ENCODE measurements at places on chromosomes 1 and 21.

- DNase-seq: no peak
These were observed 50.9 kb downstream of the PCNT start for GRCh38 chr21:46374761-46375389.

- DNase-seq: no peak
These were observed 219.4 kb downstream of the SLC35F3 start for GRCh38 chr1:234123867-234124266.

DNA sequence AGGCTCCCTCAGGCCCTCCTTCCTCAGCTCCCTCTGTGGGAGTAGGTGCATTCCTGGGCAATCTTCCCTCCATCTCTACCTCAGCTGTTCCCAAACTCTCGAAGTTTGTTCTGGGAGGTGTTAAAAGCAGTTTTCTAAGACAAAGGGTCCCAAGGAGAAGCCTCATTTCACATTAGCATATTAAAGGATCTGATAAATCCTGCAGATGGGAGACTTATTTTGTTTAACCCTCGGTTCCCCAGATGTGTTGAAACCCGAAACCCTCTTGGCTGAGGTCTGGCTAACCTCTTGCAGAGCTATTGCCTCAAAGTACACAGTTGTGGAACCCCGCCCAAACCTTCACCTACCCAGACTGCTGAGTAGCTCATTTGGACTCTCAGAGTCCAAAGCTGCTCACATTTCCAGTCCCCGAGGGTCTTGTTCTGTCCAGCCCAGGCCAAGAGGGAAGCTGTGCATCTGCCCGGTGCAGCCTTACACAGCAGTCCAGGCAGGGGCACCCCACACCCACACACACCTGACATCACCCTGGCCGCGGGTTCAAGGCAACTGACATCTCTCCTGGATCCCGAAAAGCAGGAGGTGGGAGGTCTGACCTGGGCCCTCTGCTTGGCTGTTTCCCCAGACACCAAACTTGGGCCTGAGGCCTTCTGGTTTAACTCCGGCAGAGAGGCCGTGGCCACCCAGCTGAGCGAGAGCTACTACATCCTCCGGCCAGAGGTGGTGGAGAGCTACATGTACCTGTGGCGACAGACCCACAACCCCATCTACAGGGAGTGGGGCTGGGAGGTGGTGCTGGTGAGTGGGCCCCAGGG is 19.5 kb upstream of the SELENON start:
- DNase-seq: no peak

GRCh38 chr1:115134850-115135480 is 45.7 kb upstream of the TSPAN2 start:
- no peak for DNase-seq

GRCh38 chr1:20102875-20103274 is 16.5 kb downstream of the PLA2G2D start:
- no peak for DNase-seq

DNA sequence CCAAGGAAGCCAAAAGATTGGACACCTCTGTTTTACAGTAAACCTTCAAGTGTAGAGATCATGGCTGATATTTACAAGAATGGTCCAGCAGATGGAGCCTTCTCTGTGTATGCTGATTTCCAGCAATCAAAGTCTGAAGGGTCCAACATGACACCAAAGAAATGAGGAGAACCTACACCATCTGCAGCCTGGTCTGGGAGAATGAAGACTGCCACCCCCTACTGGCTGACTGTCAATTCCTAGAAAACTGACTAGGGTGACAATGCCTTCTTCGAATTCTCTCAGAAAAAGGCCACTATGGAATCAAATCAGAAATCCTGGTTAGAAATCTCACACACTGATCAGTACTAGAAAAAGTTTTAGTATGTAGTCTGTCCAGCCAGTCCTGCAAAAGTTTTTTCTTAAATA is 83.3 kb downstream of the CDC42BPA start:
- no peak for DNase-seq

- no peak for DNase-seq
These were observed 213.0 kb upstream of the CACYBP start for GRCh38 chr1:174786760-174787159.

DNA sequence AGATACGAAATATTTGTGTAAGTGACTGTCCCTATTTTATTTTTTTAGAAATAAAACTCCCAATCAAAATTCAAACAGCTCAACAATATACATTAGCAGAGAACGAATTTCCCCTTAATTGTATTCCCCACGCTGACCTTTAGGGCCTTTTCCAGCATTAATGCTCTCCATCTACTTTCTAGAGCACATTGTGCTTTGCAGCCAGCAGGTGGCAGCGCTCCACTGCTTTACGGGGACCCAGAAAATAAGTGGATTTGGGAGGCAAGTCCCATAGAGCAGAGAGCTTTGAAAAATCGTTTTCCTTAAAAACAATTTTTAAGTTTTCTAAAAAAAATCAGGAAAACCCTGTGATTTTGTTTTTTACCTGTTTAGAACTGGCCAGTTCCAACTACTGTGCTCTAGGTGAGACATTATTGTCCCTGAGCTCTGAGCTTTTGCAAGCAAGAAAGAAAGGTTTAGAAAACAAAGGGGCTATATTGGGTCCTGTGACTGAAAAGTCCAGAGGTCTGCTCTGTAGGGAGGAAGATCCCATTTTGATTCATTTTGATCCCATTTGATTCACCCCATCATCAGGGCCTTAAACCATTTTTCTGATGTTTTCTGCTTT is 144.4 kb upstream of the ZNF644 start:
- peak; percentile 22 for DNase-seq

DNA sequence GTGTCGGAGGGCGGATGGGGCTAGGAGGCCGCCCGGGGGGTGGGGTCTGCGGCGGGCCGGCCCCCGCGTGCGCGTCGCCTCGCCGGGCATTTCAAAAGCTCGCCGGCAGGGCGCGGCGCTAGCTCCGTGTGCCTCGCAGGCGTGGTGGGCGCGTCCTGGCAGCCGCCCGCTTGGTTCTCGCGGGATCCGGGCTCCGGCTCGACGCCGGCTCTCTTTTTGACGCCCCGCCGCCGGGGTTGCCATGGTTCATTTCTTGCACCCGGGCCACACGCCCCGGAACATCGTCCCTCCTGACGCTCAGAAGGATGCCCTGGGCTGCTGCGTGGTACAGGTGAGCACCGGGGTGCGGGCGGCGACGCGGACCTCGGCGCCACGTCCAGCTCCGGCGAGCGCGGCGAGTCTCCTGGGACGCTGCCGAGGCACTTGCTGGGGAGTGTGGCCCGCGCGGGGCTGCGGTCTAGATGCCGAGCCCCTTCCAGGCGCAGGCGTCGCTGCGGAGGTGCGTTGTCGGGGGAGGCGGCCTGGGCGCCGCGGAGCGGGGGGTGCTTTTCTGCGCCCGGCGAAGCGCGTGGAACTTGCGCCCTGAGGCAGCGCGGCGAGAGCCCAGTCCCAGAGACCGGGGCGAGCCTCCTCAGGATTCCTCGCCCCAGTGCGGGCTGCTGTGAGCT is at the start of gene ZYG11A:
Gene ZYG11A, plus strand, starts transcription at position 118 of the 668 bp plus-strand sequence. Its CDS starts 124 bp downstream, at position 242.
- DNase-seq: peak; percentile 77

- DNase-seq: no peak
These were observed 31.0 kb upstream of the IFI16 start for GRCh38 chr1:158978730-158979129.

GRCh38 chr1:22273686-22274681 is 131.1 kb upstream of the WNT4 start:
- DNase-seq: no peak

DNA sequence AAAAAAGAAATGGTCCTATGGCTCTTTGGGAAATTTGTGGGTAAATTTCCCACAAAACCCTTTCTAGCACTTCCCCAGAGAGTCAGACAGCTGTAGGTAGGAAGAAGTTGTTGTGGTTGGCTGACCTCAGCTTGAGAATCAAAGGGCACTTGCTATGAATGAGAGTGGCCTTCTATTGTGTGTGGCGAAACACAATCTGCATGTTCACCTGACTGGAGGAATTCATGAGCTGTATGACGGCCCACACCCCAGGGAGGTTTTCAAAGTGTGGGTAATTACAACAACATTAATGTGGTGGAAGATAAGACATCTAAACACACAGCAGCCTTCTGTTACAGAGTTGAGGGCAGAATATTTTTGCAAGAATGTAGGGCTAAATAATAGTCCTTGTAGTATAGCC is 38.8 kb downstream of the NGF start:
- no peak for DNase-seq

DNA sequence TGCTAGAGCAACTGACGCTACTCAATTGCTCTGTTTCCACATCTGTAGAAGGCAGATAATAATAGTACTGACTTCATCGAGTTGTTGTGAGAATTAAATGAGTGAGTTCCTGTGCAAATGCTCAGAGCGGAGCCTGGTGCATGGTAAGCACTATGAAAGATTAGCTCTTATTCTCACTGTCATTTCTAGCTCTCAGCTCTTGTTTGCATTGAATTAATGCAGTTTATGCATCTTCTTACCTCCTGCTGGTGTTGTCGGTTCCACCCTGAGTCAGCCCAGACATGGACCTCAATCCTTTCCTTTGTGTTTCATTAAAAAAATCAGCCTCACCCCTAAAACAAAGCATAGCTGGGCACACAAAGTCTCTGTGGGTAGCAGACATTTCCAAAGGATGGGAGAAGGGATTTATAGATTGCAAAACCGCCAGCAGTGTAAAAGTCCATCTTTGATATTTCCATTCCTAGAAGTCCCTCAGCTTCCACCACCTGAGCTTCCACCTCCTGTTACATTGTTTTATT is 254.4 kb upstream of the CSF3R start:
- no peak for DNase-seq
